ENCODE measurements at places on chromosomes 7 and 10.
A peak's percentile ranks its signal among the peaks of the same experiment; 100 is the strongest.

- peaks cover 33% of the 10 kb centered on the region for H3K36me3 ChIP-seq
- H3K27me3 ChIP-seq: no peaks in the 10 kb centered on the region
- DNase-seq: no peak
- no peak overlapping the region for H3K4me3 ChIP-seq
- H3K4me1 ChIP-seq: peaks cover 28% of the 10 kb centered on the region
Measured at GRCh38 chr10:13668126-13668525, 81.4 kb downstream of the PRPF18 start.

DNA sequence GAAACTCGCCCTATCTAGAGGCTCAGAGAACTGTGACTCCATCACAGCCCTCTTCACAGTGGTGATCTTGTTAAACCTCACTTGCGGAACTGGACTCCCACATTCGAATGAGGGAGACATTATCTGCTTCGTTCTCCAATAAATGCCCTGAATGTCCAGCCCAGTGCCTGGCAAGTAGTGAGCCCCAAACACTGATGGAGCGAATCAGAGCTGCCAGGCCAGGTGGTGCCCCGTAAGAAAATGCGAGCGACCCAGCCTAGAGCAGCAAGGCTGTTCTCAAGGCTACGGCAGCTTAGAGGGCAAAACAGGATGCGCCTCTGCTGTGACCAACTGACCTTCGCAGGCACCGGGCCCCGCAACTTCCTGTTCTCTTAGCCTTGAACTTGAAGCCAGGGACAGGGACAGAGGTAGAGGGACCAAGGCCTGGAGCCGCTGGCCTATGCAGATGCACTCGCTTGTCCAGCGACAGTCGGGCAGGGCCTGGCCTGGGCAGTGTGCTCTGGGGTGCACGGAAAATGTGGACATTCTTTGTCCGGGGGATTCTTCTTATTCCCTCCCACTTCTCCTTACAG lies 217.6 kb downstream of the TCERG1L start:
- H3K4me3 ChIP-seq: no peak overlapping the region
- H3K4me1 ChIP-seq: peaks cover 19% of the 10 kb centered on the region
- peak overlapping the region; percentile 50 for H3K27ac ChIP-seq
- no peaks in the 10 kb centered on the region for H3K27me3 ChIP-seq

- peaks cover 4% of the 10 kb centered on the region for H3K36me3 ChIP-seq
- H3K4me1 ChIP-seq: no peaks in the 10 kb centered on the region
- no peak overlapping the region for H3K4me3 ChIP-seq
- no peak for DNase-seq
- H3K27me3 ChIP-seq: no peaks in the 10 kb centered on the region
- H3K27ac ChIP-seq: no peak overlapping the region
Measured at GRCh38 chr7:7290429-7291122, 108.2 kb downstream of the C1GALT1 start.

DNA sequence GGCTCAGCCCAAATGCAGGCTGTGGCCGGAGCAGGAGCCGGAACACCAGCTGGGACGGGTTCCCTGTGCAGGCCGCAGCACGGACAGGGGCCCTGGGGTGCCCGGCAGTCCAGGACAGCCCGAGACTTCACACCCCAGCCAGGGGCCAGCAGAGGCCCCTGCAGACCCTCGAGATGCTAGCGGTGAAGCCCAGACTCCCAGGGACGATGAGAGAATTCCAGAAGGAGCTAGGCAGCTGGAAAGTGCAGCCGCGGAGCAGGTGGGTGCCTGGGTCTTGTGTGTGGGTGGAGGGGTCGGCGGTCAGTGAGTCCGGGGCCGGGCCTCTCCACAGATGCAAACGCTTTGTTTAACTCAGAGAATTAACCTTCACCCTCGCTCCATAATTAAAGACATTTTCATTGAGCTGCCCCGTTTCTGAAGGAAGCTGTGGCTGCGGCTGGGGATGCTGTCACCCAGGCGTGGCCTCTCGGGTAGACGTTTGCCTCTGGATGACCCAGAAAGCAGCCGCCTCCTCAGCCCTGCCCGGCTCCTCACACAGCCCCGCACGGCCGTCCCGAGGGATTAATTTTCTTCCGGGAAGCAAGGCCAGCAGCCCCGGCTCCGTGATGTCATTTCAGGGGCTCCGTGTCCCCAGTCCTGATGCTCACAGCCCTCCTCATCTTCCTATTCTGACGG lies 26.5 kb downstream of the KNDC1 start:
- H3K4me1 ChIP-seq: peaks cover 4% of the 10 kb centered on the region
- DNase-seq: no peak
- H3K4me3 ChIP-seq: no peak overlapping the region
- peaks cover 4% of the 10 kb centered on the region for H3K36me3 ChIP-seq
- no peaks in the 10 kb centered on the region for H3K27me3 ChIP-seq

GRCh38 chr10:13417459-13418126 lies 69.5 kb upstream of the SEPHS1 start:
- peak overlapping the region; percentile 96 for H3K27ac ChIP-seq
- H3K36me3 ChIP-seq: no peaks in the 10 kb centered on the region
- no peak for DNase-seq
- H3K4me3 ChIP-seq: no peak overlapping the region
- no peaks in the 10 kb centered on the region for H3K27me3 ChIP-seq

- DNase-seq: peak; percentile 31
- peak overlapping the region; percentile 69 for H3K27ac ChIP-seq
- H3K4me3 ChIP-seq: no peak overlapping the region
- peaks cover 45% of the 10 kb centered on the region for H3K4me1 ChIP-seq
Measured at GRCh38 chr10:127977357-127978009, 70.6 kb downstream of the PTPRE start.

- H3K4me1 ChIP-seq: peaks cover 37% of the 10 kb centered on the region
- peak overlapping the region; percentile 44 for H3K4me3 ChIP-seq
- peak overlapping the region; percentile 86 for H3K27ac ChIP-seq
- H3K36me3 ChIP-seq: peaks cover 5% of the 10 kb centered on the region
- peak; percentile 54 for DNase-seq
Measured at GRCh38 chr7:150876817-150877526, 24.7 kb downstream of the AOC1 start.

GRCh38 chr10:94076325-94076841 lies 82.7 kb downstream of the PLCE1 start:
- H3K27ac ChIP-seq: no peak overlapping the region
- peaks cover 13% of the 10 kb centered on the region for H3K4me1 ChIP-seq
- H3K27me3 ChIP-seq: no peaks in the 10 kb centered on the region

DNA sequence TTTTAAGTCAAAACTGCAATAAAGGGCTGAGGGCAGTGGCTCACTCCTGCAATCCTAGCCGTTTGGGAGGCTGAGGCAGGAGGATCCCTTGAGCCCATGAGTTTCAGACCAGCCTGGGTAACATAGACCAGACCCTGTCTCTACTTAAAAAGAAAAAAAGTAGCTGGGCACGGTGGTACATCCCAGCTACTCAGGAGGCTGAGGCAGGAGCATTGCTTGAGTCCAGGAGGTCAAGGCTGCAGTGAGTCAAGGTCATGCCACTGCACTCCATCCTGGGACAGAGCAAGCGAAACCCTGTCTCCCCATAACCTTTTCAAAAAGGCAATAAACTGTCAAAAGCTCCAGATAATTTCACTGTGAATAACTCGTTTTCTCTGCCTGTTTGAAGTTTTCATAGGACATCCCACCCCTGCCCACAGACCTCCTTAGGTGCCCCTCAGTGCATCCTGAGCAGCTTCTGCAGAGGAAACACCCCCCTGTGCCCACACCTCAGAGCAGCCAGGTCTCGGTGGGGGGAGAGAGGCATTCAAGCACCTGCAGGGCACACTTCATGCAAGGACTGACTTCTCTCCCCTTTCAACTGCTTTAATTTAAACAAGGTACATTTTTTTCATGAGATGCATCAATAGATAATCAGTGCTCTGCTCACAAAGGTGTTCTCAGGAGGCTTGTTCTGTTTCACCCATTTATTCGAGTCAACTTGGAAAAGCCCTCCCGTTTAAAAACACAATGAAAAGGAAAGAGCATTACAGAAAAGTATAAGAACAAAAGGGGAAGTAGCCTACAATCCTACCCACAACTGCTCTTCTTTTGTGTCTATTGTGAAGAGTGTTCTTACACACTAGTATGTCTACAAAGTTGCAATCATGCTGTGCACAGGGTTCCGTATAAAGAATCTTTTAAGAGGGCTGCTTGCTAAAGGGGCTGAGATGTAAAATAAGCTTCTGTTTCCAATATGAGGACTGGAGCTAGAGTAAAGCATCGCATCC lies 104.9 kb downstream of the KMT2E start:
- H3K4me1 ChIP-seq: peaks cover 56% of the 10 kb centered on the region
- H3K36me3 ChIP-seq: peaks cover 5% of the 10 kb centered on the region
- no peak overlapping the region for H3K4me3 ChIP-seq

GRCh38 chr7:140165422-140165821 lies 11.4 kb downstream of the KDM7A start:
- H3K4me1 ChIP-seq: peaks cover 4% of the 10 kb centered on the region
- no peak overlapping the region for H3K4me3 ChIP-seq
- no peak overlapping the region for H3K27ac ChIP-seq
- H3K27me3 ChIP-seq: no peaks in the 10 kb centered on the region

DNA sequence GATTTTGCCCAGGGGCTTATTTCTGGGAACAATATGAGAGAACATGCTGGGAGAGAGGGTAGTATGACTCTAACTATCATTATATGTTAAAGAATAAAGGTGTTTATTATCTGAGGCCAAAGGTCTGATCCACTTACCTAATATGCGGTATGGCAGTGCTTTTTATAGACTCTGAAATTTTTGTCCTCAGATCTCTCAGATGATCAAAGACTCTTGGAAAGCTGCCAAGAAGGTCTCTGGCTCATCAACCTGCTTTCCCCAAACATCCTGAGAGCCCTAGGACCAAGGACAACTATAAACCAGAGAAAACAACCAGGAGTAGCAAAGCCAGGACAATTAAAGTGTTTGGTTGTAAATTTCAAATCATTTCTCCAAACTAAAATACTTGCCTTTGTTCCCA lies 255.7 kb upstream of the LRRN3 start:
- no peak for DNase-seq
- no peaks in the 10 kb centered on the region for H3K4me1 ChIP-seq
- H3K27ac ChIP-seq: no peak overlapping the region
- H3K4me3 ChIP-seq: no peak overlapping the region

GRCh38 chr7:146701166-146701565 lies 584.6 kb downstream of the CNTNAP2 start:
- H3K36me3 ChIP-seq: no peaks in the 10 kb centered on the region
- H3K27ac ChIP-seq: no peak overlapping the region

DNA sequence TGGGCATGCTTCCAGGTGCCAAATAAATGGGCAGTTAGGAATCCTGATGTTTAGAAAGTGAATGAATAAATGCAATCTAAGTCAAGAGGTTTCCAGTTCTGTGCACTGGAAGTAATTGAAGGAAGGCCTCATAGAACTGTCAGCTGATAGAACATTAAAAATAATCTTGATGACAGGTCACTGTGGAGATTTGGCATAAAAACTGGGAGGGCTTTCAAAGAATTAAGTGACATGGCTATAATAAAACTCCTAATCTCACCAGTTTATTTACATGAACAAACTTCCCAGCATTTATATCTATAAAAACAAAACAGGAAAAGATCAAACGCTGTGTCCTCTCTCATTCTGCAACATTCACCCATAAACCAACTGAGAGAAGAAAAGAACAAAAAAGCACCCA lies 170.5 kb downstream of the SLIT1 start:
- H3K27me3 ChIP-seq: peaks cover 48% of the 10 kb centered on the region
- no peaks in the 10 kb centered on the region for H3K36me3 ChIP-seq
- DNase-seq: no peak
- peaks cover 5% of the 10 kb centered on the region for H3K4me1 ChIP-seq
- H3K27ac ChIP-seq: no peak overlapping the region
- no peak overlapping the region for H3K4me3 ChIP-seq

- no peak overlapping the region for H3K27ac ChIP-seq
- H3K27me3 ChIP-seq: no peaks in the 10 kb centered on the region
- peaks cover 28% of the 10 kb centered on the region for H3K4me1 ChIP-seq
- H3K4me3 ChIP-seq: no peak overlapping the region
Measured at GRCh38 chr7:50530766-50531165, 34.4 kb downstream of the DDC start.

- DNase-seq: no peak
- no peaks in the 10 kb centered on the region for H3K4me1 ChIP-seq
- H3K27me3 ChIP-seq: no peaks in the 10 kb centered on the region
- no peaks in the 10 kb centered on the region for H3K36me3 ChIP-seq
Measured at GRCh38 chr7:102044984-102045673, 227.7 kb downstream of the CUX1 start.

DNA sequence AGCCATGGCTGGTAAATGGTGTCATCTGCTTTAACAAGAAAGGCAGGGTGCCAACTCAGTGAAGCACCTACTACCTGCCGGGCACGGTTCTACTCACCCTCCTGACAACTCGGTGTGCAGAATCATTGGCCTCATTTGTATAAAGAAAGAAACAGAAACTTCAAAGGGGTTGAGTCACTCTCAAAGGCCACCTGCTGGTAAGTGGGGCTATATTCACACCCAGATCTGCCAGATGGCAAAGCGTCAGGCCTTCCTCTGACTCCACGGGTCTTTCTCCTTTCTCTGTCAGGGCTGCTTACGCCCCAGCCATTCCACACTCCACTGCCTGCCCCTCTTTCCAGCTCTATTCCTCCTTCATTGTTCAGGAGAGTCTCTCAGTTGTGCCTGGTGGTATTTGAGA lies 309.2 kb downstream of the GFRA1 start:
- no peak for DNase-seq
- peaks cover 5% of the 10 kb centered on the region for H3K4me1 ChIP-seq
- H3K27me3 ChIP-seq: no peaks in the 10 kb centered on the region
- peaks cover 3% of the 10 kb centered on the region for H3K36me3 ChIP-seq
- H3K4me3 ChIP-seq: no peak overlapping the region
- H3K27ac ChIP-seq: no peak overlapping the region

- no peak overlapping the region for H3K4me3 ChIP-seq
- peaks cover 9% of the 10 kb centered on the region for H3K4me1 ChIP-seq
- no peaks in the 10 kb centered on the region for H3K36me3 ChIP-seq
- peaks cover 20% of the 10 kb centered on the region for H3K27me3 ChIP-seq
Measured at GRCh38 chr10:49595003-49595712, 15.0 kb upstream of the SLC18A3 start.

DNA sequence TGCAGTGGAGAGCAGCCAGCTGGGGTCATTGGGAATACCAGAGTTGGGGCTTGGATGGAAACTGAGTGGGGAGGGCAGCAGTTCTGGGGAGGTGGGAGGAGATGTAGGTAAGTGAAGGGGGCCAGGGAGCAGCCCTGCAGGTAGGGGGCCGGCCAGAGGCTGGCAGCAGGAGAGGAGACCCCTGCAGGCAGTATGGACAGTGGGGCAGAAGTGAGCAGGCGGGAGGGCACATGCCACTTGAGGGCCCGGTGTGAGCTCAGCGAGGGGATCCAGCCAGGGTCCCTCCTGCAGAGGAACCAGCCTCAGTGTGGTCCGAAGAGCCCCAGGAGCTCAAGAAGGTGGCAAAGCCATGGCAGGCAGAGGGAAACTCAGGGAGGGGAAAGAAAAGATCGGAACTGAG lies 75.4 kb downstream of the WDR11 start:
- no peak overlapping the region for H3K4me3 ChIP-seq
- DNase-seq: no peak
- peak overlapping the region; percentile 78 for H3K27ac ChIP-seq
- H3K4me1 ChIP-seq: no peaks in the 10 kb centered on the region

DNA sequence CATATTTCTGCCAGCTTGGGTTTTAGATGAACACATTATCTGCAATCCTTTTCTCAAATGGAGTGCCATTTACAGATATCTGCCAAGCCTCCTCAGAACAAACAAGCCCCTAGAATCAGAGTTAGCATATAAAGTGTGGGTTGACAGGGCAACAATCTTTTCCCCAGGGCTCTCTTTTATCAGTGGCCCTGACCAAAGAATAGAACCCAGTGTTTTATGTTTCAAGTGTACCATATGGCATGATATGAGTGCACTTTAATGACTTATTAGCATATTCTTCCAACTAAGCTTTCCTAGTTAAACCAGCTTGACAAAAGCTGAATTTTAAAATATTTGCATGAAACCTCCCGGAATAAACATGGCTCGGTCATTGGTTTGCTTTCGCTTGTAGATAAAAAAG lies 57.3 kb downstream of the EVX1 start:
- H3K27ac ChIP-seq: no peak overlapping the region
- H3K36me3 ChIP-seq: no peaks in the 10 kb centered on the region
- DNase-seq: no peak
- peaks cover 10% of the 10 kb centered on the region for H3K27me3 ChIP-seq
